ENCODE measurements at places on chromosomes 5 and 9. TPM values are rescaled to one million over a fixed set of nuclear protein-coding genes. Genes with fewer than 3 reads are reported as not detected.
A peak's percentile ranks its signal among the peaks of the same experiment; 100 is the strongest.

GRCh38 chr5:181042722-181043121 is 2.7 kb downstream of the BTNL9 start:
- DNase-seq, result no peak

DNA sequence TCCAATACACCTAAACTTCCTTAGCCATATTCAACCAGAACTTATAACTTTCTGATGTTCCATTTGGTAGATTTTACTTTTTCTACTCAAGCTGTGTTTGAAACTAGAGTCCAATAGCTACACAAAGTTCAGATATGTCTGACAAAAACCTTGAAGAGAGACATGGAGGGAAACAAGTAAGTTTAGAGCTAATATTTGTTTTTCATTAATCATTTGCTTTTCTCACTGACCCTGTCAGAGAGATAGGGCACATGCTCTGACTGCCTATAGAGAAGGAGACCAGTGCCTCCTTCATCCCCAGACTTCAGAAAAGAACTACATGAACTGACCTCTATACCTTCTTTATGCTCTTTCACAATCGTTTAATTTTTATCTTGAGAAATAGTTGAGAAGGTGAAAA is 157.0 kb upstream of the PPP1R2B start:
- no peak for DNase-seq

DNA sequence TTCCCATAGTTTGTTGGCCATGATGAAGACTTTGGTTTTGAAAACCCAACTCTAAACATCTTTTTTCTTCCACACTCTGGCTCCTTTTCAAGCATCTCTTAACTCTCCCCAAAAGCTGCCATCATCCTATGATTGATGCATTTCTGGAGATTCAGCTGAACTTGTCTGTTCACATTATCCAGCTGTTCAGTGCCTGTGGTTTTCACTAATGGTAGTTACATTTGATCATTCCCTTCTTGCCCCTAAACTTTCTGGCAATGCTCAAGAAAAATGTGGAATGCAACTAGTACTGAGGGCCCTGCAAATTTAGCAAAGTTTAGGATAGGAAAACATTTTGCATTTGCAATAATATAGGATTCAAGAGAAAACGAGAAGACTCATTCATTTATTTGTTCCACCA is 267.5 kb downstream of the ENC1 start:
- DNase-seq, result no peak

- no peak for DNase-seq
Measured at GRCh38 chr5:119363271-119363670, 7.5 kb downstream of the TNFAIP8 start.

- no peak for DNase-seq
Measured at GRCh38 chr5:6572086-6572824, 60.6 kb downstream of the NSUN2 start.

GRCh38 chr5:123864578-123864977 is 352.6 kb downstream of the CSNK1G3 start:
- DNase-seq, result no peak

DNA sequence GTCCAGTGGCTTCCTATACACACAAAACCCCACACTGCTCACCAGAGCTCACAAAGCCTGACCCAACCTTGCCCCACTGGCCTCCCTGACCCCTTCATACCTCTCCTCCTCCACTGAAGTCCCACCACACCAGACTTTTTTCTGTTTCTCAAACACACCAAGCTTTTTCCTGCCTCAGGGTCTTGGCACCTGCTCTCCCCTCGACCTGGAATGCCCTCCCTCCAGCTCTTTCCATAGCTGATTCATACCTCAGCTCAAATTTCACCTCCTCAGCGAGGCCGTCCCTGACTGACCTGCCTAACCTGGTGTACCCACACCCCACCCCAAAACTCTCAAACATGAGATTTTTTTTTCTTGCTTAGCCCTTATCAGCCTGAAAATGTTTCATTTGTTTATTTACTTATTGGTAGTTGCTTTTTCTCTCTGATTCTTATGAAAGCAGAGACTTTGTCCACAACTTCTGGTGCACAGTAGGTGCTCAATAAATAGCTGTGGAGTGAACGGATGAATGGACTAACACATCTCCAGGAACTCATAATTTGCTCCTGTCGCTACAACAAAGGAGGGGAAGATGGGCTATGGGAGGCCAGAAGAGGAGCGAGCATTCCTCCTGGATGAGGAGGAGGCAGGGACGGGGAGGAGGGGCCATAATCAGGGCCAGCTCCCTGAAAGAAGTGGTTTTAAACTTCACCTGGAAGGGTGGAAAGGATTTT is 84.3 kb downstream of the SH3TC2 start:
- no peak for DNase-seq

- DNase-seq, result no peak
Measured at GRCh38 chr5:121698690-121699089, 153.0 kb upstream of the FTMT start.

- peak; percentile 85 for DNase-seq
Measured at GRCh38 chr5:10307206-10308148, at the start of gene CMBL. CMBL (minus strand) TSS chr5:10307902; CDS start chr5:10290762, 17,140 bp downstream.

DNA sequence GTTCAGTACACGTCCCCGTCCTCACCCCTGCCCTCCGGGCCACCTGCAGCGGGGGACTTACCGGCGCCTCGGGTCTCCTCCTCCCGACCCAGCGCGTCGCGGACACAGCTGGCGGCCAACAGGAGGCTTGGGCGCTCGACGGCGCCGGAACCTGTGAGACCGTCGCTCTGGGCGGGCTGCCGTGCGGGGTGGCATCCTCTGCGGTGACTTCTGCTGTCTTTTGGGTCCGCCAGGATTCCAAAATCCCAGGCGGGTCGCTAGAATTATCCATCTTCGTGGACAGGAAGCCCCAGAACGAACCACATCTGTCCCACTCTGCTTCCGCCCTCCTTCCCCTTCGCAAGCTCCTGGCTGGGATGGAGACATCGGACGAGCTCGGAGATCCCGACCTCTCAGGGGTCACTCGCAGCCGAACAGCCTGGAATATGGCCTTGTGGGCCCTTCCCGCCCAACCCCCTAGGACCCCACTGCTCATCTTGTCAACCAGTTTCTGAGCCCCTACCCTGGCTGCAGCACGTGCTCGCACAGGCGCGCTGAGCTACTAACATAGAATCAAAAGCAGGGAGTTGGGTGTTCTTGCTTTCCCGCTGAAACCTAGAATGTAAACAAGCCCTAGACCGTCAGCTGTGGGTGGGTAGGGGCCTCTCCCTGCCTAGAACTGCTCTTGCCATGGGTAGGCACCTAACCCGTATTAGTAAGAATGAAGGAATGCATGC is 947 bp upstream of the MARCHF3 start:
- DNase-seq, result peak; percentile 67

DNA sequence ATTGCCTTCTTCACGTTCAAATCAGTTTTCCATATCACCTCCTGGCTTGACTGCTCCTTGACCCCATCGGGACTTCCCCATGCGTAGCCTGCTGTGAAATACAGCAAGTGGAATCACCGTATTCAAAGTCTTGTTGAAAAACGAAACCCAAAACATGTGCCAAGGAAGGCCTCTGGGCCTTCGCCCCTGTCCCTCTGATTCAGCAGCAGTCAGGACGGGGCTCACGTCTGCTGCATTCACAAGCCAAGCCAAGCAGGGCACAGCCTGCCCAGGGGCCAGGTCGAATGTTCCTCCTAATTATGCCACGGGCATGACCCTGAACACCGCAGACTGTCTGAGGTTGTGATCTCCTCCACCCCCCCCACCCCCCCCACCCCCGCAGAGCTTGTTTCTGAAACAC is 960 bp upstream of the CTNND2 start:
- no peak for DNase-seq

DNA sequence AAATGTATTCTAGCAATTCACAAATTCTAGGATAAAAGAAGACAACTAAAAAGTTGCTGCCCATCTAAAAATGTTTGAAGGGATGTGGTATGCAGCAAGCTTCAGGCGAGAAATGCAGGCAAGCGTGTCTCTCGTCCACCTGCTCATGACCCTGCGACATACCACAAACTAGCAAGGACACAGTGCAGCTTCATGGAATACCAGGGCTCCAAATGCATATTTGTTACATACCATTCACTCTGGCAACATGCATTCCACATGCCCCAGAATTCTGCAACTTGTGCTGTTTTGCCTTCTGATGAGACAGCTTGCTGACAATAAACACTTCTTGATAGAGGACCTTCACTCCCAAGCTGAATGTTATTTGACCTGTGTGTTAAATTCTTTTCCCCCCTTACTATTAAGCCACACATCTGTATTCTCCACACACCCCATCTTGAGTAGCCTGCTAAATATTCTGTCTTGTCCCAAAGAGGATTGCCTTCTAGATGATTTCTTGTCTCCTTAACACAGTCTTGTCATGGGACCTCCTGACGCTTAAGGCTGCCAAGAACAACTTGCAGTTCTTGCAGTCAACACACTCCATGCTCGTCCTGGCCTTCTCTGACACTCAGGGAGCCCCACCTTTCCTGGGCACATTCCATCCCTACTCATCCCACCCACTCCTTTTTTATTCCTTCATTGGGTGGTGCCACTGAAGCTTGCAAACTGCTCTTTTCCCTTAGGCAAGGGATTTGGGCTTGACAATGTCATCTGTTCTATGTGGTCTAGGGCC is 340.5 kb downstream of the PIK3R1 start:
- no peak for DNase-seq

DNA sequence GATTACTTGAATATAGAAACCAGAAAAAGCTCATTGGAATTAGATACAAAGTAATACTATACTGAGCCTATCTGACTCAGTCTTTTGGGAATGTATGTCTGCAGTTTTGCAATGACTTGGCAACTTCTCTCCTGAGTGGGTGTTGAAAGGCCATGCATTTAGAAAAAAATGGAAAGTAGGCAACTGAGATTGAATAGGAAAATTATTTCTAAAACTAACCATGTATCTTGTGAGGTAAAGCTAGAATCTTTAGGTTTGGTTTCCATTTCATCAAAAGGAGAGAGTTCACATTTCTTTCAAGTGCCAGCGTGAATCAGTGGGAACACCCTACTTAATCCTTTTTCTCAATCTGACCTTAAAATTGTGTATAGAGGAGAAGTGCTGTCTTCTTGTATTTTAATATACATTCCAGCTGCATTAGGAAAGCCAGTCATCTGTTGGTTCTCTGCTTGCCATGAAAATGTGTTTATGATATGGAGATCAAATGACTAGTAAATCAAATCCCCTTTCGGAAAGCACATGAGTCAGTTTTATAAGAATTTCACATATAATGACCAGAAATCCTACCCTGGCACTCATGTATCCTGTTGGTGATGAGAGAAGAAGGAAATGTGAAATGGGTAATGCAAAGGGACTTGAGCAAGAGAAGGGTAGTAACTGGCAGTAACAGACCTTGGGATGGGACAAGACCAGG is 30.4 kb downstream of the NFX1 start:
- no peak for DNase-seq

DNA sequence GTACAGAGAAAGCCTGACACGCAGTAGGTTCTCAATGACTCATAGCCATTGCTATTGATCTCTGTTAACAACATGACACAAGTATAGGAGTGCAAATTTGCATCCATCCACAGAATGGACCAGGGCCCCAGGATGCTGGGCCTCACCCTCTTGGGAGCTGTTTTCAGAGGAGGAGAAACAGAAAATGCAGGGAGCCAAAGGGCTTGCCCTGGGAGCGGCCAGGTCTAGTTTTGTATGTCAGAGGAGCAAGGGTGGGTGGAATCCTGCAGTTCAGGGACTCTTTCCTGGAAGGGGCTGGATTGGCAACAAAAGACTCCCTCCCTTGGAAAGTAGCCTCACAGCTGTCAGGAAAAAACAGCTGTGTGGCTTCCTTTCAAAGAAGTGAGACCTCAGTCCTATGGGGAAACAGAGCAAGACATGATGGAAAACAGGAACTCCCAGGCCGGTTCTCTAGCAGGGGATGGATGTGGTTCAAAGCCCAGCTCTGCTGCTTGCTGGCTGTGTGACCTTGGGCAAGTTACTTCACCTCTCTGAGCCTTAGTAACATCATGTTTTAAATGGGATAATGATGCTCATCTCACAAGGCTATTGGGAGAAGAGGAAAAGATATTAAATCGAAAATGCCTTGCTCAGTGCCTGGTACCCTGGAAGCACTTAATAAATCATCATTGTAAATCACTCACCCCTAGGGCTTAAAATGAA is 50.5 kb upstream of the SH3PXD2B start:
- no peak for DNase-seq

DNA sequence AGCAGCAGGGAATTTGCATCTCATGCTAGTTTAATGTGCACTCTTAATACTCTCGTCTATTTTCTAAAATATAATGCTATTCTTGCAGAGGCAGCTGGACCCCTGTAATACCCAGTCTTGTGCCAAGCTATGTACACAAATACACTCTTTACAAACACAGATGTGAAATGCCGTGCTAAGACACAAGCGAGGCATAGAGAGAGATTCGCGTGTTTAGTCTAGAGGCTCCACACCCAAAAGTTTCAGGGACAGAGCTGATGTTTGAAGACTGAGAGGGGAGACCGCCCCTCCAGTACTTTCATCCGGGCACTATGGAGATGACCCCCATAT is 1.2 kb downstream of the DPYSL3 start:
- DNase-seq, result no peak

- DNase-seq, result no peak
Measured at GRCh38 chr5:98041661-98042060, 731.8 kb upstream of the RGMB start.

DNA sequence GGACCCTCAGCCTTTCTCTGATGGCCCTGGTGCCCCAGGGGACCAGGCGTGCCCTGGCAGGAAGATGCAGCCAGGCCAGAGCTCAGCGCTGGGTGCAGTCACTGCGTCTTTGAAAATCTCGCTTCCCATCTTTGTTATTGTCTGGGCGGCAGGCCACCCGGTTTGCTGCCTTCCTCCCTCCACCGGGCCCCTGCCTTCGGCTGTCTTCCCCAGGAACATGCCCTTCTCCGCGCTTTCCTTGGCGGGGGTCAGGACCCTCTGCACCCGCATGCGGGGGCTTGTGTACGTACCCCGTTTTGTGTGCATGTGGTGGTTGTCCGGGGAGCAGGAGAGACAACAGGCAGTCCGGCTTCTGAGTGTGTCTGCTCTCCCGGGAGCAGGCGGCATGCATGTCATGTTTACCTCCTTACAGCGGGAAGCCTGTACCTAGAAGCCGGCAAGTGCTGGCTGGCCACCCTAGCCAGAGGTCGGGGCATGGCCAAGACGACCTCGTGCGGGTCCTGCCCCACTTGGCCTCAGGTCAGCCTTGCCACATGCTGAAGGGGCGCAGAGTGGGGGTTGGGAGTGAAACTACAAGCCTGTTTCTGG is 49.5 kb downstream of the DAB2IP start:
- no peak for DNase-seq

Gene NRARP
- 61.4 TPM for total RNA-seq

Gene PCDHA4
- total RNA-seq, result 0.93 TPM

Gene OTULINL
- total RNA-seq, result 33.9 TPM

Gene CARD19
- 39.1 TPM for total RNA-seq

Gene TXNDC8
- total RNA-seq, result not detected

Gene PCDHA1
- not detected for total RNA-seq

Gene YTHDC2
- total RNA-seq, result 22.4 TPM

Gene HSD17B3
- 1.9 TPM for total RNA-seq

Gene FYB1
- 11.5 TPM for total RNA-seq

Gene KCNV2
- total RNA-seq, result not detected

Gene INVS
- total RNA-seq, result 19.3 TPM

Gene ADAMTS13
- 3.3 TPM for total RNA-seq

Gene NADK2
- 24.3 TPM for total RNA-seq

Gene BHMT2
- total RNA-seq, result 17.7 TPM

Gene PLAC8L1
- not detected for total RNA-seq
